Nasal cavity respiratory epithelium epithelial cell of viscerocranial mucosa (primary cell): ENCODE measurements at places on chromosomes 7 and 10. TPM values are rescaled to one million over a fixed set of nuclear protein-coding genes. Genes with fewer than 3 reads are reported as not detected.

The ETV1 gene
- total RNA-seq = 0.14 and 0.68 TPM in 2 replicates

The AFAP1L2 gene
- 9.3 and 18.8 TPM in 2 replicates for total RNA-seq

The SFRP5 gene
- total RNA-seq = not detected in 2 replicates

The GDF2 gene
- total RNA-seq = not detected in 2 replicates

The CHN2 gene
- not detected in 2 replicates for total RNA-seq

The COL28A1 gene
- total RNA-seq = under 0.01 TPM in 1 of 2 replicates, not detected in the other

The FEZF1 gene
- total RNA-seq = under 0.01 TPM in 1 of 2 replicates, not detected in the other

The ARHGAP12 gene
- 28.0 and 33.6 TPM in 2 replicates for total RNA-seq

The GPR85 gene
- 0.34 and 3.6 TPM in 2 replicates for total RNA-seq

The SFTPA1 gene
- total RNA-seq = not detected in 2 replicates

The OR2A5 gene
- not detected in 2 replicates for total RNA-seq

The NUP205 gene
- 60.8 and 66.3 TPM in 2 replicates for total RNA-seq

The HMX3 gene
- total RNA-seq = 0.07 and 0.34 TPM in 2 replicates

The TMEM184A gene
- total RNA-seq = 8.5 and 22.2 TPM in 2 replicates

The TMEM229A gene
- not detected in 2 replicates for total RNA-seq

The MBL2 gene
- total RNA-seq = not detected in 2 replicates

The ACTL6B gene
- not detected in 2 replicates for total RNA-seq

The FRMPD2 gene
- under 0.01 and 0.36 TPM in 2 replicates for total RNA-seq

The LOXL4 gene
- total RNA-seq = 2.0 TPM in 1 of 2 replicates, not detected in the other

The TUBB8 gene
- total RNA-seq = not detected in 2 replicates

The CLCN1 gene
- 0.64 TPM in 1 of 2 replicates, not detected in the other for total RNA-seq

The CDK5 gene
- total RNA-seq = 8.9 and 17.7 TPM in 2 replicates

The SPDYE1 gene
- total RNA-seq = not detected in 2 replicates

The LRRN3 gene
- total RNA-seq = not detected in 2 replicates

The PDZD7 gene
- 0.34 and 1.4 TPM in 2 replicates for total RNA-seq

The VDAC2 gene
- 207 and 225 TPM in 2 replicates for total RNA-seq

The CFAP70 gene
- 0.68 and 3.6 TPM in 2 replicates for total RNA-seq

The LRRC61 gene
- total RNA-seq = 10.8 and 11.6 TPM in 2 replicates

The PRSS1 gene
- total RNA-seq = not detected in 2 replicates

The C1QL3 gene
- total RNA-seq = not detected in 2 replicates

The STAG3 gene
- total RNA-seq = 0.07 and 0.34 TPM in 2 replicates

The CDK14 gene
- total RNA-seq = 3.1 and 19.5 TPM in 2 replicates

The MRLN gene
- not detected in 2 replicates for total RNA-seq

The OR6V1 gene
- total RNA-seq = not detected in 2 replicates

The MKI67 gene
- 0.14 and 0.34 TPM in 2 replicates for total RNA-seq

The C7orf57 gene
- total RNA-seq = 0.21 and 3.4 TPM in 2 replicates

The RBM20 gene
- total RNA-seq = under 0.01 and 0.57 TPM in 2 replicates

The TAS2R4 gene
- total RNA-seq = 1.0 and 6.4 TPM in 2 replicates

The NUTM2E gene
- 0.21 and 0.34 TPM in 2 replicates for total RNA-seq

The SLC26A3 gene
- total RNA-seq = 0.14 TPM in 1 of 2 replicates, not detected in the other

The STEAP1 gene
- total RNA-seq = 9.9 and 20.1 TPM in 2 replicates

The TAS2R41 gene
- total RNA-seq = 0.07 TPM in 1 of 2 replicates, not detected in the other

The FGFBP3 gene
- total RNA-seq = 0.21 and 0.34 TPM in 2 replicates

The ACSM6 gene
- total RNA-seq = not detected in 2 replicates

The OR2A7 gene
- 1.6 and 2.1 TPM in 2 replicates for total RNA-seq

The SPOCK2 gene
- 0.21 and 0.34 TPM in 2 replicates for total RNA-seq

The TLL2 gene
- total RNA-seq = 0.34 and 17.7 TPM in 2 replicates

The MCM10 gene
- 0.21 and 0.34 TPM in 2 replicates for total RNA-seq

The GIMAP6 gene
- under 0.01 TPM in 1 of 2 replicates, not detected in the other for total RNA-seq

The CALML3 gene
- total RNA-seq = 9.2 and 11.5 TPM in 2 replicates

The CCDC172 gene
- not detected in 2 replicates for total RNA-seq

The SYT15 gene
- total RNA-seq = under 0.01 and 0.14 TPM in 2 replicates

The SAMD9 gene
- 7.2 and 19.6 TPM in 2 replicates for total RNA-seq

The CFAP46 gene
- total RNA-seq = under 0.01 and 0.28 TPM in 2 replicates

The GLI3 gene
- 1.7 and 7.7 TPM in 2 replicates for total RNA-seq

The CAV1 gene
- total RNA-seq = 120 and 483 TPM in 2 replicates

The AQP1 gene
- total RNA-seq = 0.14 TPM in 1 of 2 replicates, not detected in the other

The PDCD11 gene
- 68.7 and 86.9 TPM in 2 replicates for total RNA-seq
